ENCODE measurements at places on chromosomes 11 and 22.

GRCh38 chr11:68287419-68287818 is 15.6 kb upstream of the C11orf24 start:
- no peak for DNase-seq

DNA sequence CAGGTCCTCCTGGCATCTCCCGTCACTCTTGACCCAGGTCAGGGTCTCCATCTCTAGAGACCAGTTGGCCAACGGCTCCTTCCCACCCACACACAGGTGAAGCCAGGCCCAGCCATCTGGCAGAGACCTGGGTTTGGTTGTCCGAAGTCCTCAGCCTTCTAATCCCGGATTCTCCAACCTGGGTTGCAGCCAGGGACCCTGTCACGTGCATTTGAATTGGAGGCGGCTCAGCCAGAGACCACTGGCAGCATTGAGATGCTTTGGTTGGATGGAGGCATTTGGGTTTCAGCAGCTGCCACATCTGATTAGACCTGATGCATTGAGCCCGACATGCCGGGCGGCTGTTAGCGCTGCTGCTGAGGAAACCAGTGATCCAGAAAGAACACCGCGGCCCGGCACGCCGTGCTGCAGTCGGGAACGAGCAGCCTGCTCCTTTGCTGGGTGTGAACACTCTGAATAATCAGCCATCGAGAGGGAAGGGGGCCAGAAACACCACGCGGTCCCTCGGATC is 163.2 kb downstream of the BRD1 start:
- DNase-seq = no peak

DNA sequence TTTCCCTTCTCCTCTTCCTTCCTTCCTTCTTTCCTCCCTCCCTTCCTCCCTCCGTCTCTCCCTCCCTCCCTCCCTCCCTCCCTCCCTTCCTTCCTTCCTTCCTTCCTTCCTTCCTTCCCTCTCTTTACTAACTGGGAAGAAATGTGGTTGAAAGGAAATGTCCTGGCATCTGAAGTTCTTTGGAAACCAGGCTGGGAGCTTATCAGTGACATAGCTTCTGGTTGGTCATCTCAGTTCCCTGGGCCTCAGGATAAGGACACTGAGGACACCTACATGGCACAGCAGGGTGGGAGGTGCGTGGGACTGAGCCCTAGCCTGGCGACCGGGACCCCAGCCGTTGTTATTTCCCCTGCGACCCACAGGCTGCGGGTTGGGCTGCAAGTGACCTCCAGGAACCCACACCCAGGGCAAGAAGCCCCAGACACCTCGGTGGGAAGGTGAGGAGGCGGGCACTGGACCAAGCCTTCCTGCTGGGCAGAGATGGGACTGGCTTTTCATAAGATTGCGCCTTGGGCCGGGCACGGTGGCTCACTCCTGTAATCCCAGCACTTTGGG is 1486.5 kb downstream of the TBC1D22A start:
- no peak for DNase-seq

DNA sequence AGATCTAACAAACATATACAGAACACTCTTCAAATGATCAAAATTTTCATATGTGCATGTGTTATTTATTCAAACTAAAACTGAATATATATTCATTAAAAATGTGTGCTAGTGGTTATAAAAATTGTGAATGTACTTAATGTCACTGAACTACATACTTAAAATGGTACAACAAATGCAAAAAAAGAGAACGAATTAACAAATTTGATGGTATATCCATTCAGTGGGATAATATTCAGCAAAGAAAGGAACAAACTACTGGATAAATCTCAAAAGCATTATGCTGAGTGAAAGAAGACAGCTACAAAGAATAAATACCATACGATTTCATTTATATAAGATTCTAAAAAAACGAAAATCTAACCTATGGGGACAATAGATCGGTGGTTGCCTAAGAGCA is 64.1 kb downstream of the NARS2 start:
- no peak for DNase-seq

DNA sequence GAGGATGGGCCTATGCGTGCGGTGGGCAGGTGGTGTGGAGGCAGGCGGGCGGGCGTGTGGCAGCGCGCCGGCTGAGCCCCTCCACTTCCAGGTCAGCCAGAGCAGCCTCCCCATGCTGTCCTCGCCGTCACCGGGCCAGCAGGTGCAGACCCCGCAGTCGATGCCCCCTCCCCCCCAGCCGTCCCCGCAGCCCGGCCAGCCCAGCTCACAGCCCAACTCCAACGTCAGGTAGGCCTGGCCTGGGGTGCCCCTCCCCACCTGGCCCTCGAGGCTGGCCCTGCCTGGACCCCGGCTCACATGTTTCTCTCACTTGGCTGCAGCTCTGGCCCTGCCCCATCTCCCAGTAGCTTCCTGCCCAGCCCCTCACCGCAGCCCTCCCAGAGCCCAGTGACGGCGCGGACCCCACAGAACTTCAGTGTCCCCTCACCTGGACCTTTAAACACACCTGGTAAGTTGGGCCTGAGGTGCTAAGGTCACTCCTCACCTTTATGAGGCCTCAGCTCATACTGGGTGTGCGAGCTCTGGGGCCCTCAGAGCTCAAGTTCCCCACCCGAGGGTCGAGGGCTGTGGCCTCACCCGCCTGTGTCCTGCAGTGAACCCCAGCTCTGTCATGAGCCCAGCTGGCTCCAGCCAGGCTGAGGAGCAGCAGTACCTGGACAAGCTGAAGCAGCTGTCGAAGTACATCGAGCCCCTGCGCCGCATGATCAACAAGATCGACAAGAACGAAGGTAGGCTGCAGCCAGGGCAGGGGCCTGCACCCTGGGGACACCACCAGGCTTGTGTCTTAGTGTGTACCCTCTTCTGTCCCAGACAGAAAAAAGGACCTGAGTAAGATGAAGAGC is 75.3 kb downstream of the MED15 start:
- no peak for DNase-seq

DNA sequence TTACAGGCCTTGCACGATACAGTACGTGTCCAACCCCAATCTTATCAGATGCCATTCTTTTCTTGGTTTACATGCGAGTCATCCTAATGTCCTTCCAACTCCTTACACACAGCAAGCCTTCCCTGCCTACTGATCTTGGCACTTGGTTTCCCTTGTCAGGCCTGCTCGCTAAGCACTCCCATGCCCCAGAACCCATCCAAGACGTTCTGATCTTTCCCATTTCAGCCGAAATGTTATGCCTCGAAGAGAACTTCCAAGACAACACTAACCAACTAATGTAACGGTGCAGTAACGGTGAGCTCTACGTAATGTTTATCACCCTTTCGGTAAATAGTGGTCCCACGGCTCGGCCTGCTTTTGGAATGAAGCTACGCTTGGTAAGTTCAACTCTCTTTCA is 521 bp downstream of the PES1 start:
- no peak for DNase-seq

GRCh38 chr11:108947654-108948570 is 283.0 kb downstream of the DDX10 start:
- no peak for DNase-seq

Data from CD4-positive, alpha-beta T cell treated with Interleukin-6 at 100 ng/mL for 8 hours (primary cell).